Stimulated activated CD4-positive, alpha-beta T cell treated with anti-CD3 and anti-CD28 coated beads, Interleukin-1b, Interleukin-23, amount 100 ng/mL, for 1 hour (primary cell): ENCODE measurements at places on chromosomes 1 and 21.

DNA sequence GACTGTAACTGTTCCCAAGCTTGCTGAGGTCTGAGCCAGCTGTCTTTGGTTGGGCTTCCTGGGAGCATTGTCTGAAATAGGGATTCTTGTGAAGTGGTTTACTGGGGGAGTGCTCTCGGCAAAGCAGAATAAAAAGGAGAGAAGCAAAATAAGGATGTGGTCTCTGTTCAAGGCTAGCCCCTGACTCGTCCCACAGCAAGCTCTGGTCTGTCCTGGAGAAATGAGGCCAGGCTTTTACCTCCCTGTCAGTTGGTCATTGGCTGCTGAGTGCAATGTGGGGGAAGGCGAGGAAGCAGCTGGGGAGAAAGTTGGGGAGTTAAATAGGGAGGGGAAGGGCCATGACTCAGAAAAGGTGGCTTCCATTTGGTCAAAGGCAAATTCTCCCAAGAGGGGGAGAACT, 303.9 kb upstream of the DUSP10 start:
- DNase-seq: no peak

DNA sequence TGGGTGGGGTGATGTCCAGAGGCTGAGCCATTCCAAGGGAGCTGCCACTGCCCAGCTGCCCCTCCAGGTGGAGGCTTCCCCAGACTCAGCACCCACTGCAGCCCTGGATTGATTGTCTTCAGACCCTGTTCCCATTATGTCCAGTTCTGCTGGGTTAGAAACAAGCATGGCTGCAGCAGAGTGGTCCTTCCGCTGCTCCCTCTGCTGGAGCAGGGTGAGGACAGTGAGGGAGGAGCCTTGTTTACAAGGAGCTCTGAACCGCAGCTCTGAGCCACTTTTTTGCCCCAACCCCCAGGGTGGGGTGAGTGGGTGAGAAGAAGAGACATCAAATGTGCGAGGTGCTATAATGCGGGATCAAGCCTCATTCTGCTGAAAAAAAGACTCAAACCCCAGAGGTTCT, 2.3 kb downstream of the TNNT2 start:
- DNase-seq: no peak

GRCh38 chr1:184225283-184226099, 161.3 kb upstream of the C1orf21 start:
- DNase-seq: no peak

GRCh38 chr1:53324728-53325297, 3.1 kb downstream of the LRP8 start:
- no peak for DNase-seq

GRCh38 chr1:222090103-222090502, 348.2 kb upstream of the DUSP10 start:
- no peak for DNase-seq

GRCh38 chr1:168368131-168368530, 87.5 kb downstream of the TBX19 start:
- no peak for DNase-seq

GRCh38 chr21:17495680-17496079, 17.2 kb upstream of the CXADR start:
- no peak for DNase-seq

- DNase-seq: no peak
Observed at GRCh38 chr1:221458447-221459156, 283.3 kb downstream of the DUSP10 start.

DNA sequence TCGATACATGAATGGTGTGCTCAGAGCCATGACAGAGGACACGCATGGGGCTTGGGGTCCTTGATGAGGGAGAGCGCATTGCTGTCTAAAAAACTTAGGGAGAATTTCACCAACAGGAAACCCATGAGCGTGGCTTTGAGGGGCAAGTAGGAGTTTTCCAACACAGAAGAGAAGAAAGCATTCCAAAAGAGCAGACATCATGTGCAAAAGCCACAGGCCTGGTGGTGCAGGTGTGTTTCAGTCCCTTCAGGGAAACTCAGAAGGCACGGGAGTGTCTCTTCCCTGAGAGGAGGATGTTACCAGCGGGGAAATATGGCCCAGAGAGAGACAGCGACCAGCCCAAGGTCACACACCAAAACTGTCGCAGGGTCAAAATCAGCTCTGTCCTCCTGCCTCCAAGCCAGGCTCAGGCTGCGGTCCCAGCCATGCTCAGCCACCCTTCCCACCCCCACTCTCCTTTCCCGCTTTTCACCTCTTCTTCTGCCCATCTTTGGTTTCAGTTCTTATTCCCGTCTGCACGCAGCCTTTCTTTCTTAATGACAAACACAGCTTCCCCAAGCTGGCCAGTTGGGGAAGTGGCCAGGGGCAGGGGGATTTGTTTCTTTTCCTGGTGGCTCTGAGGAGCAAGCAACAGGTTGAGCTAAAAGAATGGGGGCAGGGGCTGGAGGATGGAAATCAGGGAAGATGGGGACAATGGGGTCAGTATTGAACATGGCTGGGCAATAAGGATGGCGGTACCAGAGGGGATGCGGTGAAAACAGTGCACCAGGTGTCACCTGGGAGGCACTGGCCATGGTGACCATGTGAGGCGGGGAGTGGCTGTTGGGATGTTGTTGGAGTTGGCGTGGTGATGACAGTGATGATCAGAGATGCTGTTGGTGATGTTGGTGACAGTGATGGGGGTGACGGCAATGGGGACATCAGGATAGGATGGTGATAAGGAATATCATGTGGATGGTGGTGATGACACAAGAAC, 10.3 kb downstream of the LAPTM5 start:
- DNase-seq: no peak

GRCh38 chr1:204150702-204151551, 917 bp downstream of the ETNK2 start:
- DNase-seq: no peak

GRCh38 chr1:15288173-15288926, 41.3 kb downstream of the FHAD1 start:
- DNase-seq: no peak

DNA sequence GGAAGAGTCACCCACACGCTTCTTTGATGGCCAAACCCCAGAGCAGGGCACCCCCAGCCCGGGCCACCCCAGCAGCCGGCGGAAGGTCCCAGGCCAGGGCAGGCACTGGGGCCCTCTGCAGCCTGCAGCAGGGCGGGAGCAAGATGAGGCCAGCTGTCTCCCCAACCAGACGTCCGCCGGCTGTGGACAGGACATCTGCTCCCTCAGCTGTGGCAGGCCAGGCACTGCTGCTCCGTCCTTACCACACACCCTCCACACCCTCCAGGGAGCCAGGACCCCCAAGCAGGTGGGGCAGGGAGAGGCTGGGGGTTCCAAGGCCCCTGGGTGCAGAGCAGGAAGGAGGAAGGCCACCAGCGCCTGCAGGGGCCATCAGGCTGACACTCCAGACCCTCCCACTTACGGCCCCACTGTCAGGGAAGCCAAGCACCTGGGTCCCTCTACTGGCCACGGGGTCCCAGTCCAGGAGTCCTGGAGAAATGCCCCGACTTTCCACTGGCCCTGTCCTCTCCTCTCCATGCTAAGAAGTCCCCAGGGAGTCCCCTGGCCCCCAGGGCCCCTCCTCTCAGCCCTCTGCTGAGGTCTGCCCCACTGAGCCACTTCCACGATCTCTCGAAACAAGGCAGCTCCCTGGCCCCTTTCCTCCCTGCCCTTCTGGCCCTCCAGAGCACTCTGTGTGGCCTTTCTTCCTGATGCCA, 5.6 kb downstream of the WNT9A start:
- DNase-seq: no peak

- no peak for DNase-seq
Observed at GRCh38 chr1:107952989-107953388, 12.0 kb downstream of the VAV3 start.

DNA sequence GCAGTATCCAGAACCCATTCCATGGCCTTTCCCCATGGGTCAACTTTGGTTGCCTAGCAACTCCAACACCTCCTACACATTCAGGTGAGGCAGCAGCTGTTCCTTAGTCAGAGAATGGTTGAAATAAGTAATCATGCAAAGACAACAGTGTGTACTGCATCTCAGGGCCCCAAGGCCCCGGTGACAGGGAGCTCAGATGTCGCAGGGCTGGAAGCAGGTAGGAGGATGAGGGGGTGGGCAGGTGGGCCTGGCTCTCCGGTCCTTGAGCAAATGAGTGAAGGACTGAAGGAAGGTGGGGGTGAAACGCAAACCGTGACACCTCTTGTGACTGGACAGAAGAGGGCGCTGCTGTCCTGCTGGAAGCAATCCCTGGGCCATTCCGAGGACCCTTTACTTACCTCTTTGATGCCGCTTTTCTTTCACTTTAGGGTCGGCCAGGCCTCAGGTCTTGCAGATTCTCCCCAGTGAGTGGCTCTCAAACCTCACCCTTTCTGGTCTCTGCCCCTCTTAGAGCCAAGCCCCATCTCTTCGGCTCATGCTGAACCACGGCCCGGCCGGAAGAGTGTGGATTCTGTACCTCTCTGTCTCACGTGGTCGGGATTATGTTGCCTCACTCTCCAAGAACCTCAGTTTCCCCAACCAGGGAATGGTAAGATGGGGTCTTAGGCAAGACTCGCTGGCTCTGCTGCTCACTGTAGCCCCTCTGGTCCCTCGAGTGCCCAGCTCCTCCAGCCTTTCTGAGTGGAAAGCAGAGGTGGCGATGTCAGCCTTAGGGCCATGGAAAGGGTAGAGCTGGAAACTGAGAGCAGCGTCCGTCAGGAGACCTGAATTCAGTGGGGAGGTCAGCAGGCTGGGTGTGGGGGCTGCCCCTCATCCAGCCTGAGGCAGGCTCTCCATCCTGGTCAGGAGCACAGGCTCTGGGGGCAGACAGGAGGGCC, 5.6 kb upstream of the KCNA10 start:
- peak; percentile 2 for DNase-seq

GRCh38 chr1:243598433-243598832, 251.6 kb downstream of the AKT3 start:
- no peak for DNase-seq

- DNase-seq: no peak
Observed at GRCh38 chr1:2074944-2075740, 24.9 kb downstream of the PRKCZ start.
